ENCODE measurements at places on chromosomes 5 and 9.

DNA sequence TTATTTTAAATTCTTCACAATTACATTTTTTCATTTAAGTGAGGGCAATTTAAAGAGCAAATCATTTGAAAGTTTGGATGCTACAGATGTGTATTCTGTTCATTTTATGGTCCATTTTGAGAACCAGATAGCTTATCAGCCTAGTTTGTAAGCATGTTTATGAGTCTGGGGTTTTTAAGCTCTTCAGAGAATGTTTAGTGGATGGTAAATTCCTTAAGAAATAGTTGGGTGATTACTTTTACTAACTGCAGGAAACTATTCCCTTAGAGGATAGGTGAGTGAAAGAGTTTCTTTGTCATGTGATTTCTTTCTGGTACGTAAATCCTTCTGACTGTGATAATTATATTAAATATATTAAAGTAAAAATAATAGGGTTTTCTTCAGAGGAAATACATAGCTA lies 17.6 kb downstream of the RASGRF2 start:
- DNase-seq, result no peak

DNA sequence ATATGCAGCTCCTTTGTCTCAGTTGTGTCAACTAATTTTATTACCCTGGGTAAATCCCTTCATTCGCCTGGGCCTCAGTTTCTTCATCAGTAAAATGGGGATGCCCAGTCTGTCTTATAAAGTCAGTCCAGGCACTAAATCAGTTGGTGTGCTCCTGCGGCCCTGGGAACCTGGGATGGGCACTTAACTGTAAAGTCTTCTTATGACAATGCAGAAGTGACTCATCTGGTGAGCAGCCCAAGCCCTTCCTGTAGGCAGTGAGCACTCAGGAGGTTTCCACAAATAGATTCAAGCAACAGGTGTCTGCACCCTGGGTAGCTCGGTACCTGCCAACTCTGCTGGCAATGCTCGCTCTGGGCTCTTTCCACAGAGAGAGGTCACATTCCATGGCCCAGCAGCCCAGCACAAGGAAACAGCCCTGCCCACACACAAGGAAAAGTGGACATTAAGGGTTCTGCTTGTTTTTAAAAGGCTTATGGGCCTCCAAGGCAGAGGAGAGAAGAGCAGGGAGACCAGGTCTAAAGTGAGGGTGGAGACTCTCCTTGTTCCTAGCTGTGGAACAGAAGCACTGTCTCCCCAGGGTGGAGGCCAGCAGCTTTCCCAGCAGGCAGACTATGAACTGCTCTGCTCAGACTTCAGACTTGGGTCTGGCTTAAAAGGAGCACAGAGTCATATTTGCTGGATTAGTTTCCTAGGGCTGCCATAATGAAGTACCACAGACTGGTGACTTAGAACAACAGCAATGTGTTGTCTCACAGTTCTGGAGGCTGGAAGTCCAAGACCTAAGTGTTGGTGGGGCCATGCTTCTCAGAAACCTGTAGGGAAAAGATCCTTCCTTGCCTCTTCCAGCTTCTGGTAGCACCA lies 89.7 kb upstream of the ADRA1B start:
- no peak for DNase-seq

DNA sequence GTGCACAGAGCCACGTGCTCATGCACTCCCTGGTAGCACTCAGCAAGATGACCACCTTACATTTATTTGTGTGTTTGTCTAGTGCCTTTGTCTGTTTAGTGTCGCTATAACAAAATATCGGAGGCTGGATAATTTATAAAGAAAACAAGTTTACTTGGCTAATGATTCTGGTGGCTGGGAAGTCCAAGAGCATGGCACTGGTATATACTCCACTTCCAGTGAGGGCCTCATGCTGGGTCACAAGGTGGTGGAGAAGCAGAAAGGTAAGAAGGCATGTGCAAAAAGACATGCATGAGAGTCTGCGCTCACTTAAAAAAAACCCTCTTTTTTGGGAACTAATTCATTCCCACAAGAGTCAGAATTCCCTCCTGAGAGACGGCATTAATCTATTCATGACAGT lies 52.5 kb upstream of the BOD1 start:
- DNase-seq, result no peak

DNA sequence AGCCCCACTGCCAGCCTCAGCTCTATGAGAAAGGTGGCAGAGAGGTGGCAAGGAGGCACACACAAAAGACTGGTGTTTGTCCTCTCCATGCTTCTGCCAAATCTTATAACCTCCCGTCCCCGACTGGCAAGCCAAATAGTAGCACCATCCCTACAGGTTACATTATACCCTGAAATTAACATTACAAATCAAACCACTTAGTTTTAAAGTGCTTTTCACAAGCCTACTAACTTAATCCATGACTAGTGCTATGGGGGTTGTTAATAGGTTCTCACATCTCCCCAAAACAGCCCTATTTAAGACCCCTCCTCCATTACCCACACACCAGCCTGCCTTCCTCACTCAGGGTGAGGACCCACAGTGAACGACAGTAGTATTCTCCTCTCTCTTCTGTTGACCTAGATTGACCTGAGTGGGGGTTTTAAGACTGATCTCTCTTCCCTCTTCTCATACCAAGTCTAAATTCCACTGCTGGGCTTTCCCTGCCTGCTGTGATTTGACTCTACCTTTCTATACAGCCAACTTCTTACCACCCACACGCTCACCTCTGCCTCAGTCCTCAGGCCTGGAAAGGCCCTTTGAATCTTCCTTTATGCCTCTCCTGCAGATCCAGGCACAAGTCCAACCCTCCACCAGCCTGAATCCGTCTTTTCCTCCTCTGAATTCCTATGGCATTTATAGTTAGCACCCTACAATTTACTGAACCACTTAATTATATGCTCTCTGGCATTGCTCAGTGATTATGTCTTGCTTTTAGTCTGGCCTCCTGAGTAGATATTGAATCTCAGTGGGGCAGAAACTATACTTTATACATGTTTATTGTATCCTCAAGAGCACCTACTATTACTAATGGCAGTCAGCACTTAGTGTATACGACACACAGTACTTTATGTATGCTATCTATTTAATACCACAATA lies 116.1 kb downstream of the TMEM174 start:
- no peak for DNase-seq

DNA sequence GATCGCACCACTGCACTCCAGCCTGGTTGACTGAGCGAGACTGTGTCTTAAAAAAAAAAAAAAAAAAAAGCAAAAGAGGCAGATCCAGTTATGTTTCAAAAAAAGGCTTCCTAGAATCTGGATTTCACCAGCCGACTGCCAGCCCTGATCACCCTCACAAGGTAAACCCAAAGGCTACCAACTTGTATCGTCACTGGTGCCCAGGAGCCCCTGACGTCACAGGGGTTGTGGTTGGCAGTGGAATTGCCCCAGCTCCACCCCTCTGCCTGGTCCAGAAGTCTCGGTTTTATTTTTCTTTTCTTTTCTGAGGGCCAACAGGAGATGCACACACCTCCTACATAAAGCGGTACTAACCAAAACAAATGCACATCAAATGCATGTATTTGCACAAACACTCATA lies 6.0 kb upstream of the LMX1B start:
- no peak for DNase-seq

DNA sequence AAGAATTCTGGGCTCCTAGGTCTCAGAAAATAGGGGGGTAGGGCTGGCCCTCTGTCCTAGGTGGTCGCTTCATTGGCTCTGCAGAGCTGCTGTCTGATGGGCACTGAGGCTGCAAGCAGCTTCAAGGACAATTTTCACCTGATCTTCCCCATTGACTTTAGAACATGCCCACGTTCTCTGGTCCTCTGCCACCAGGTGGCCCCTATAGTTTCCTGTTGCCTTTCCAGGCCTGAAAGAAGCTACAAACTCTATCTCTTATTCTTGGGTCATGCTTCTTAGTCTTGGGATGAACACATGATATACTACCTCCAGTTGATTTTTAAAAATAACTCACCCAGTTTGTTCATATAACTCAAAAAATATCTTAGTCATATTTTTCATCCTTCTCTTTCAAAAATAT lies 26.3 kb downstream of the SPZ1 start:
- DNase-seq, result no peak

- no peak for DNase-seq
Measured at GRCh38 chr9:7293091-7293490, 506.5 kb downstream of the DMAC1 start.

- DNase-seq, result no peak
Measured at GRCh38 chr5:59275170-59275509, 618.4 kb downstream of the PDE4D start.

DNA sequence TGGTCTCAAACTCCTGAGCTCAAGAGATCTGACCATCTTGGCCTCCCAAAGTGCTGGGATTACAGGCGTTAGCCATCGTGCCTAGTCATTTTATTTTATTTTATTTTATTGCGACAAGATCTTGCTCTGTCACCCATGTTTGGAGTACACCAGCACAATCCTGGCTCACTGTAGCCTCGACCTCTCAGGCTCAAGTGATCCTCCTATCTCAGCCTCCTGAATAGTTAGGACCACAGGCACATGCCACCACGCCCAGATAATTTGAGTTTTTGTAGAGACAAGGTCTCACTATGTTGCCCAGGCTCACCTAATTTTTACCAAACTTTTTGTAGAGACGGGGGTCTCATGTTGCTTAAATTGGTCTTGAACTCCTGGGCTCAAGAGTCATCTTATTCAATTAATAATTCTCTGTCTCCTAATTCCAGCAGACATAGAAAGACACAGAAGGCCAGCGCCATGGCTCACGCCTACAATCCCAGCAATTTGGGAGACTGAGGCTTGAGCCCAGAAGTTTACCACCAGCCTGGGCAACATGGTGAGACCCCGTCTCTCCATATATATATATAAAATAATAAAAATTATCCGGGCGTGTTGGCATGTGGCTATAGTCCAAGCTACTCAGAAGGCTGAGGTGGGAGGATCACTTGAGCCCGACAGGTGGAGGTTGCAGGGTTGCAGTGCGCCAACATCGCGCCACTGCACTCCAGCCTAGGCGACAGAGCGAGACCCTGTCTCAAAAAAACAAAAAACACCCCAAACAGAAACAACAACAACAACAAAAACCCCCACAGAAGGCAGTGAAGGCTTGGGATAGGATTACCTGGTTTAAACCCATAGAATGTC lies 1.0 kb upstream of the UBAP1 start:
- no peak for DNase-seq

GRCh38 chr5:175098301-175098700 lies 345.7 kb downstream of the DRD1 start:
- no peak for DNase-seq

DNA sequence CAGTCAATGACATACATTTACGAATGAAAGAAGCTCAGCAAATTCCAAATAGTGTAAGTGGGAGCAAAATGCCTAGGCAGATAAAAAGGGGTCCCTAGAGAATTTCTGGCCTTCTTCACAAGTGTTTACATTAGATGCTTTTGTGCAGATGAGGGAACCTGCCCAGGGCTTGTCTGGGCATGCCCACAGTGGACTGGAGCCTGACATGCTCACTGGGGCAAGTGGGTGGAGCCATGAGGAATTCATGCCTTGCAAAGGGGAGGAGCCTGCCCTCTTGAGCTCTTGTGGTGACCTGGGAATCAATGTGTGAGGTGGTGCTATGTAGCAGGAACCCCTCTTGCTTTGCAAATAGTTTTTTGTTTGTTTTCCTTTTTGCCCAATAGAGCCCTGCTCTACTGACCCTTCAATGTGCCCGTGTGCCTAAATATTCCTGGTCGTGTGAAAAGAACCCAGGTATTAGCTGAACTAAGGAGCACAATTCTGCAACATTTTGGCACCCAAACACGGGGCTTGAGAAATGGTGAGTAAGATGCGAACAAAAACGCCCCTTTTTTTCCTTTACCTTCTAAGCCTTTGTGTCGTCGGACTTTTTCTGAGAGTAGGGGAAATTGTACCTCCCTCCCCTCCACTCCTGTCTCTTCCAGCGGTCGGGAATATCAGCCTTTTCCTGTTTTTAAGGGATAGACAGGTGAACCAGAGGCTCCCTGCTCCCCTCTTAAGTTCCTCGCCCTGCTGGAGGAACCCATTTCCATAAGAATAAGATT lies 433.8 kb upstream of the CDH9 start:
- DNase-seq, result no peak

DNA sequence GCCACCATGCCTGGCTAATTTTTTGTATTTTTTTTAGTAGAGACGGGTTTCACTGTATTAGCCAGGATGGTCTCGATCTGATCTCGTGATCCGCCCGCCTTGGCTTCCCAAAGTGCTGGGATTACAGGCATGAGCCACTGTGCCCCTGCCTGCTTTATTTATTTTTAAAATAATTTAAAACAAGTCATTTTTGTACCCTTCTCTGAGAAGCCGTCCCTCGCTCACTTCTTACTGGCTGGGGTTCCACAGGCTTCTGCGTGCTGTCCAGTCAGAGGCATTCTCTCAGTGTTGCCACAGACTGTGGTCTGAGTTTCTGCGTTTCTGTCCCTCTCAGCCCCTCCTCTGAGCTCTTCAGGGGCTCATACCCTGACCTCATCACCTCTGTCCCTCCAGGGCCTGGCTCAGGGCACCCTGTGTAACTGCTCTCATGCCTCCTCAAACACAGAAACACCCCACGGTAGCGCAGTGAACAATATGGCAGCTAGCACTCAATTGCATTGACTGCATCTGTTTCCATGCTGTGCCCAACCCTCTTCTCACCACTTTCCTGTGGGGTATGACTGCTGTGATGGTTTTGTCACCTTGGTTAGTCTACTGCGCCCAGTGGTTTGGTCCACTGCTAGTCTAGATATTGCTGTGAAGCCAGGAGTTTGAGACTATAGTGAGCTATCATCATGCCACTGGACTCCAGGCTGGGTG lies 44.3 kb upstream of the SH3PXD2B start:
- DNase-seq, result no peak

DNA sequence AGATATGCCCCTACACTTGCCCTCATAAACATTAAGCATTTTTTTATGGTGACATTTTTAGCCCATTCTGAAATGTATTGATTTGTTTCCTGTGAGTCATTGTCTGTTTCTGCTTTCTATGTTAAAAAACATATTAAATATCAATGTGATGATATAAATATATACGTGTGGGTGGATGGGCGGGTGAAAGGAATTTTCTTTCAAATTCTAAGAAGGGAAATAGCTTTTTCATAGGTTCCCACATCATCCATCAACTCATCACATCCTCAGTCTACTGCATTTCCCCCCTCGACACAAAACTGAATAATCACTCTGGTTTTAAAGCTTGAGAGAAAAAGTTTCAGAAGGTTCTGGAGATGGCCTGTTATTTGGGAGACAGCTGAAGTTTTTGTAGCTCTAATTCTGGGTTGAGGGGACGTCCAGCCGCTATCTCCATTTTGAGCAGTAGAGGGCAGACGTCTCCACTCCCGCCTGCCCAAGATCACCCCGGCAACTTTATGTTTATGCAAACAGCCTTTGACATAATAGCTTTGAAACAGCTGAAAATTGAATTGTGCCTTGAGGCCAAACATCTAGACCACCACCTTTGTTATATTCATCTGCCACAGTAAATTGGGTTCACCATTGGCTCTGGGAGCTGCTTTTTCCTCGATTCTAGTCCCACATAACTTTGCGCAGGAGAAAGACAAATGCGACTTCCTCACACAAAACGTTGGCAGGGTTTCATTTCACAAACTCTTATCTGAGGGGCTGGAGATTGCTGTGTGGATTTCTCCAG lies 216.2 kb upstream of the CLINT1 start:
- DNase-seq, result peak; percentile 9

GRCh38 chr9:135001526-135001925 lies 83.8 kb upstream of the FCN1 start:
- DNase-seq, result no peak
